Stimulated activated CD4-positive, alpha-beta T cell treated with anti-CD3 and anti-CD28 coated beads, Interleukin-4, amount 100 ng/mL, for 4 hours (primary cell): ENCODE measurements at places on chromosomes 4 and X.

- no peak for DNase-seq
Measured at GRCh38 chrX:148354916-148355315, 145.5 kb upstream of the AFF2 start.

- DNase-seq, result no peak
Measured at GRCh38 chr4:40557736-40558135, 71.9 kb downstream of the RBM47 start.

DNA sequence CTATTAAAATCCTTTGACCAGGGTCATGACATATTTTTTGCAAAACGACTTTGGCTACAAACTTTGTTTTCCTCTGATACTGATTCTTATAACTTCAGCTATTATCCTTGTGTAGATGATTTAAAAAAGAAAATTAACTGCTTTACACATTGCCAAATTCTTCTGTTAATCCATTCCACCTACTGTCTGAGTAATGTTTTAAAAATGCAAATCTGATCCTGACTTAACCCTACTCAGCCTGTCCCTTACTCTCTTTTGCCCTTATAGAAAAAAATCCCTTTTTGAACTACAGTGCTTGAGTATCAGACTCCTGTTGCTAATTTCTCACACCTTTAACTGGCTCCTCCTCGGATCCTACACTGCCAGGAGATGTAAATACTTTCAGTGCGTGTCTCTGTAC is 723.1 kb downstream of the ADGRL3 start:
- no peak for DNase-seq

DNA sequence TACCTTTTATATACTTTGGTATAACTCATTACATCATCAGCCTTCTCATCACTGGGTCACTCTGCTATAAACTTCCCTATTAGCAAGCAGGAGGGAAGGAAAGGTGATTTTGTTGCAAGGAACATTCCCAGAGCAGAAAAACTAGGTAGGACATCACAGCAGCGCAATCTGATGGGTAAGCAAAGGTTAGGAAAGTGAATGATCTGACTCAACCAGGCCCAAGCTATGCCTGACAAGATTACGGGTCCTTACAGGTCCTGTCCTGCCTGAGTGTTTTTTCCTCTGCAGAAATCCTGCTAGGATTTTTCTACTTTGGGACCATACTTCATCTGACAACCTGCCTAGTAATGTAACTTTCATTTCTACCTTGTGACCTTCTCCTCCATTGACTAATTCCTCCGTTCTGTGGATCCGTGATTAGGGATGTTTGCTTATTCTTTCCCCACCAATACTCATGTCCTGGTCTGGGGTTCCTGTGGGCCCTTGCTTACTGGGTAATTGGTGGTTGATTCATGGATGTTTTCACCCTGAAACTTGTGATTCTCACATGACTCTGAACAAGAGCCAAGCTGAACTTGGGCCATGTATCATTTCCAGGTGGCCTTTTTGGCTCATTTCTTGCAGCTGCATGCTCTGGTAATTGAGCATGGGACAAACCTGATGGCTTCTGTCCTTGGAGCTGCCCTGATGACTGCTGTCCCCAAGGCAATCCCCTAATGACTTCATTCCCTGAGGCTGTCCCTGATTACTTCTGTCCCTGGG is 111.9 kb upstream of the KIT start:
- DNase-seq, result no peak

DNA sequence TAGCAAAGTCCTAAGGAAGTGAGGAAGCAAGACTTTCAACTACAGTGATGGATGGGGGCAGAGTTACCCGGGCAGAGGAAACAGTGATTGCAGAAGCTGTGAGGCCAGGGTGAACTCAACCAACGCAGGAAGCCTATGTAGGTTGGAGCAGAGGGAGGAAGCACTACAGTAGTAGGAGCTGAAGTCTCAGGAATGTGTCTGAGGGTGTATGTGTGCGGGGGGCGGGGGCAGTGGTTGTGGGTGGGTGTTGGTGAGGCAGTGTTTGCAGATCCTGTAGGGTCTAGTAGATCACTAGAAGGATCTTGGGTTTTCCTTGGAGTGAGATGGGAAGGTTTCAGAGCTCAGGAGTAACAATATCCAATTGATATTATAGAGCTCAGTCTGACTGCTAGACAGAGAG is 9.9 kb upstream of the MID1 start:
- no peak for DNase-seq

- no peak for DNase-seq
Measured at GRCh38 chr4:8141935-8142334, 16.7 kb downstream of the ABLIM2 start.

DNA sequence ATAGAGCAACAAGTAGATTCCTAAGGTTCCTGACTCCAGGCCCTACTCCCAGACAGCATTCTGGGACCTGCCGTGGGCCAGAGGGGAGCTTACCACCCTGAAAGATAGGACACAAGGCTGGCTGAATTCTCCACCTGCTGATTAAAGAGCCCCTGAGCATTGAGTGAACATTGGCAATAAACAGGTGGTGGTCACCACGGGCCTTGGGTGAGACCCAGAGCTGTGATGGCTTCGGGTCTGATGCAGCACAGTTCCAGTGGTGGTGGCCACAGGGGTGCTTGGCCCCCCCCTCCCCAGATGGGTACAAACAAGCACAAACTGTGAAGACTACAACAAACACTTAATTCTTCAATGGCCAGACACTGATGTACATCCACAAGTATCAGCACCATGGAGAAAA is 444.6 kb downstream of the GASK1B start:
- no peak for DNase-seq

DNA sequence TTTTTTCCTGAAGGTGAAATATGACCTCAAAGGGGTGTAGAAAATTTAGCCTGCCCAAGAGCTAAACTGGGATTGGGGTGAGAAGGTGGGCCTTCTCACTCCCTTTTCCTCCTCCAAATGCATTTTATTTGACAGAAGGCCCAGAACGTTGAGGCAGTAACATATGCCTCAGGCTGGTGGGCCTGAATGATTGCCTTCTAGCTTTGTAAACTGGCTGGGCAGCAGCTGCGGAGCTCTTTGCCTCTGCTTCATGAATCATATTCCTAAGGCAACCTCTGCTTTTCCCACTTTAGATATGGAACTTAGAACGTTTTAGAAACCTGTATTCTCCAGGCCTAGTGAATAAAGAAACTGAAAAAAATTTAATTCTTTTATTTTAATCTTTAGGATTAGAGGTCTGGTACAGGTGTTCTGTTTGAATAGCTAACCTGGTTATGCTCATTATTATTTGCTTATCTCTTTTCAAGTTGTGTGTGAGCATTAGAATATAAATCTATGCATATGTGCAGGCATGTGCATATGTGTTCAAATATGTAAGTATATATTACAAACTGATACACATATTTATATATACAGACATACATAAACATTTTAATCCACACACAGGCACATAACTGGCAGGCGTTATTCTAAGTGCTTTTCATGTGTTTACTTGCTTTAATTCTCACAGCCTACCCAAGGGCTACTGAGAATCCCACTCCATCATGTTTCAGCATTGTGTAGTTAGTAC is 11.5 kb downstream of the PRDM8 start:
- no peak for DNase-seq

GRCh38 chrX:97471071-97471470 is 587.4 kb downstream of the RPA4 start:
- DNase-seq, result no peak

DNA sequence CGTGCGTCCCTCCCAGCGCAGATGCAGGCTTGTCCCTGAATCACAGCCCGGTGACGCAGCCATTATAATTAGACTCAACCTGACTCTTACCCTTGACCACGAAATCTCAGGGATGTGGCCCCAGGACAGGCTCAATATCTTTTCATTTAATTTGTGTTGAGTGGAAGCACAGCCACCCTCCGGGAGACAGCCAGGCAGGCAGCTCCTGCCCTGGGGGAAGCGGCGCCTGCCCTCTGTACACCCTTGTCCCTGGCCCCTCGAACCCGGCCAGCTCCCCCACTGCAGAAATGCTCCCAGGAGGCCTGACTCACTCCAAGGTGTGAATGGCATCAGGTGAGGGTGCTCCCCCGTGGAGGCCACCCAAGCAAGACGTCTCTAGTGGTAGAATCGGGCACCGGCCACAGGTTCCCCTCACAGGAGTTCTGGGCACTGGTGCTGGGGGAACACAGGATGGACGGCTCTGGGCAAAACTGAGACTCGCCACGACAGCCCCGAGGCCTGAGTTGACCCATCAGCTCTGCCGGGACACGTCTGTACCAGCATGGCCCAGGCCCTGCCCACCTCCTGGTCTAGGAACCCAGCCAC is 2.7 kb downstream of the CPLX1 start:
- DNase-seq, result no peak

DNA sequence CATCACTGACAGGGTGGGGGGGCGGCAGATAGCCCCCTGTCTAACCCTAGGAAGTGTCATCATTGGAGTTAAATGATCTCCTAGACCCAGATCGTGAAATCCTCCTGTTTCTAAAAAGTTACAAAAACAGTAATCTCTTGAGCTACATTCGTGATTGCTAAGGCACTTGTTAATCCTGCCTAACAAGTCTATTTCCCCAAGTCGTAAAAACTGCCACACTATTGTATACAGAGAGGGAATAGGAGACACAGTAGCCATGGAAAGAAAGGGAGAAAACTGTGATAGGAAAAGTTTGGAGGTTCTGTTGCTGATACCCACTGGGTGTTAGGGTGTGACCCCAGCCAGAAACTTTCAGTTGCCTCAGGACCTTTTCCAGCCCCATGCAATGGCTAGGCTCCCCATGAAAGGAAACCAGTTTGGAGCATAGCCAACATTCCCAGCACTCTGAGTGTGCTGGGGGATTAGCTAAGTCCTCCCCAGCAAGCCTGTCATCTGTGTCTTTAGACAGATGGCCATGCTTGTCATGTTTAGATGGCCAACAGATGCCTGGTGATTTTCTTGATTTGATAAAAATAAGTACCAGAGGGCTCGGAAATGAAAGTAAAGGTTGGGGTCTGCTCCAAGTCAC is 63.3 kb upstream of the ANXA10 start:
- DNase-seq, result no peak

DNA sequence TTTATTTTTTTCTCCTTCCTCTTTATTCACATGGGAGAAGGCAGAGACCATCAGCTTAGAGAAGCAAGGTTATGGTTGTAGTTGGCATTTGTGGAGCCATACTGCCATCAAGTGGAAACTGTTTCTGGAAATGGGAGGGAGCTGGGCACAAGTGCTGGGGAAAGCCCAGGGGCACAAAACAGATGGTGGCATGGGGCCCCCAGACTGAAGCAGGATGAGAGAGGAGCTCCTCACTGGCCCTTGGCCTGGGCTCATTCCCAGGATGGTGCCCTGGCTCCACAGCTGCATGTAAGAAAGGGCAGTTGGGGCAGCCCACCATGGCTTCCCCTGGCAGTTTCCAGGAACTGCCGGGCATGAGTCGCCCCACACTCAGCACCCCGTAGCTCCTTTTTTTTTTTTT is 59.2 kb downstream of the NBDY start:
- no peak for DNase-seq

DNA sequence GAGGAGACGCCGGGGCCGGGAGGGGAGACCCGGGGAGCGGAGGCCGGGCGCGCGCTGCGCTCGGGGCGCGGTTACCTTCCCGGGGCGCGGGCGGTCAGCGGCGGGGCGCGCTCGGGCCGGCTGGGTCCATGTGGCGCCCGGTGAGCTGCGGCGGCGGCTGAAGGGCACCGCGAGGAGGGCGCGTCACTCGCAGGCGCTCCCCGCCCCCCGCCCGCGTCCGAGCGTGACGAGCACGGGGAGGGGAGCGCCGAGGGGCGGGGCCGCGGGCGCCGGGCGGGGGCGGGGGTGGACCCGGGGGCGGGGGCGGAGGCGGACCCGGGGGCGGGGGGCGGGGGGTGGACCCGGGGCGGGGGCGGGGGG is at the start of gene CPLX1:
CPLX1 (minus strand) TSS at position 159 of the 360 bp plus-strand sequence. CDS start 1,607 bp downstream, outside the sequence.
- peak; percentile 23 for DNase-seq

DNA sequence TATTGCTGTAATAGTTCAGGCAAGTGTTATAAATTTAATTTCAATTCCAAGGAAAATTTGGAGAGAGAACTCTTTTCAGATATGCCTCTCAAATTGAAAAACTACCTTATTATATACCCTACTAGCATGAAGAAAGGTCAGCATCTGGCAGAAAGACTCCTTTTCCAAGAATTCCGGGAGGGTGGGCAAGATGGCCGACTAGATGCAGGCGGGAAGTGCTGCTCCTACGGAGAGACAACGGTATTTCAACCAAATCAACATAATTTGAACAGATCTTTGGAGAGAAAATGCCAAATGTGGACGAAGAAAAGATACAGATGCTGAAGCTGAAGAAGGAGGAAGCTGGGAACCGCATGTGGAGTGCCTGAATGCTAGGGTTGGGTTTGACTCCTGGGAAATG is 53.8 kb upstream of the INTU start:
- no peak for DNase-seq

DNA sequence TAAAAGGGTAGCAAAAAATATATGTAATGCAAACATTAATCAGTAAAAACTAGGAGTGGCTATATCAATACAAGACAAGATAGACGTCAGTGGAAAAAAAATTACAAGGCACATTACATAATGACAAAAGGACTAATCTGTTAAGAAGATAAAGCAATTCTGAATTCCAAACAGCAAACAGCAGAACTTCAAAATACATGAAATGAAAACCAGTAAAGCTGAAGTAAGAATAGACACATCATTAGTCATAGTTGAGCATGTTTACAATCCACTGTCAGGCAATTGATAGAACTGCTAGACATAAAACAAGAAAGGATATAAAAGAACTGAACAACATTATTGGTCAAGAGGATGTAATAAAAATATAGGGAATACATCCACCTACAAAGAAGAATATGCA is 12.2 kb downstream of the SULT1B1 start:
- no peak for DNase-seq

DNA sequence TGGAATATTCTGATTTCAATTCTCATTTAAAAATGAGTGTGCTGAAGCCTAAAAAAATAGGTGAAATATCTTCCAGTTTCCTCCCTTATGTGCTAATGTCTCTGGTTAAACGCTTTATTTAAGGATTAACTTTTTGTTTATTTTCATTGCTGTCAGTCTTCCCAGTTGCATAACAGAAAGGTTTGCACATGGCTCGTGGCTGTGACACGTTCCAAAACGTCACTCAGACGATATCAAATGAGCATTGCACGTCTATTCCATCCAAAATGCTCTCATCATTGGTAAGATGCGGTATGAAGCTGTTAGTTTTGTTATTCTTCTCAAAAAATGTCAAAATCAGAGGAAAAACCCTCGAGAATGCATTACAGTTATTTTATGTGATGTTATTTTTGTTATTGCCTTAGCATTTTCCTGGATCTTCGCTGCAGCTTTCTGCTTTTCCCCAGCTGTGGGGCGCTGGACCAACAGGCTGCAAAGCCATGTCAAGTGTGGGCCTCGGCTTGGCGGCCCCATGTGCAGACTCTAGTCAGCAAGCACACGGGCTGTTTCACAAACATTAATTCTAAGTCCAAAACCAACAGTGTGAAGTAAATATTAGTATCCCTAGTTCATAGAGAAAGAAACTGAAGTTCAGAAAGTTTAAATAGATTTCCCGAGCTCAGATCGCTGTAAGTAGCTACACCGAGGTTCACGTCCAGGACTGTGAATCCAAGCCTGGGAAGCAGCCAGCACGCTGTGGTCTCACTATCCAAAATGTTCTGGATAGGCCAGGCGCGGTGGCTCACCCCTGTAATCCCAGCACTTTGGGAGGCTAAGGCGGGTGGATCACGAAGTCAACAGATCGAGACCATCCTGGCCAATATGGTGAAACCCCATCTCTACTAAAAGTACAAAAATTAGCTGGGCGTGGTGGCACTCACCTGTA is 793.4 kb upstream of the FRG1 start:
- DNase-seq, result no peak
